Activated naive CD8-positive, alpha-beta T cell treated with anti-CD3 and anti-CD28 coated beads, Interleukin-2, amount 50 U/mL, for 16 hours (primary cell): ENCODE measurements at places on chromosomes 11 and 22.

GRCh38 chr11:126637795-126638175, 282.3 kb downstream of the ST3GAL4 start:
- no peak for DNase-seq

- DNase-seq = no peak
Observed at GRCh38 chr11:57391111-57391510, 661 bp upstream of the PRG2 start.

- DNase-seq = no peak
Observed at GRCh38 chr11:68036141-68036716, 2.6 kb upstream of the TCIRG1 start.

GRCh38 chr11:3160252-3161031, 4.7 kb downstream of the OSBPL5 start:
- DNase-seq = no peak
